ENCODE measurements at places on chromosomes 13 and 19.

DNA sequence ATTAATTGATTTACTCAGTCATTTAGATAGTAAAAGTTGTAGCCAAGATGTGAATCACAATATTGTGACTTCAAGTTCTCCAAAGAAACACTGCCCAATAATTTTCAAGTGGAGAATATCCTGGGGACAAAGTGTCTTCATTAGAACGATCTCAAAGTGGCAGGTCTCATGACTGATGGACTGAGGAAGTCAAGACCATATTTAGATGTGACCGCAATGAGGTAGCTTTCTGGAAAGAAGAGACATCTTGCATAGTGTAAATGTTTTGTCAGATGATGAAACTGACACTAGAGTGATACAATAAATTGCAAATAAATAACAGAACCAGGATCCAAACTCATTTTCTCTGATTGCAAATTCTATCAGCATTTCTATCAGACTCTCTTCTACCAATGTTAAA is 1476.9 kb downstream of the EFNB2 start:
- H3K27ac ChIP-seq = no peak overlapping the region
- DNase-seq = no peak
- H3K36me3 ChIP-seq = no peaks in the 10 kb centered on the region
- H3K4me1 ChIP-seq = no peaks in the 10 kb centered on the region
- no peaks in the 10 kb centered on the region for H3K27me3 ChIP-seq

DNA sequence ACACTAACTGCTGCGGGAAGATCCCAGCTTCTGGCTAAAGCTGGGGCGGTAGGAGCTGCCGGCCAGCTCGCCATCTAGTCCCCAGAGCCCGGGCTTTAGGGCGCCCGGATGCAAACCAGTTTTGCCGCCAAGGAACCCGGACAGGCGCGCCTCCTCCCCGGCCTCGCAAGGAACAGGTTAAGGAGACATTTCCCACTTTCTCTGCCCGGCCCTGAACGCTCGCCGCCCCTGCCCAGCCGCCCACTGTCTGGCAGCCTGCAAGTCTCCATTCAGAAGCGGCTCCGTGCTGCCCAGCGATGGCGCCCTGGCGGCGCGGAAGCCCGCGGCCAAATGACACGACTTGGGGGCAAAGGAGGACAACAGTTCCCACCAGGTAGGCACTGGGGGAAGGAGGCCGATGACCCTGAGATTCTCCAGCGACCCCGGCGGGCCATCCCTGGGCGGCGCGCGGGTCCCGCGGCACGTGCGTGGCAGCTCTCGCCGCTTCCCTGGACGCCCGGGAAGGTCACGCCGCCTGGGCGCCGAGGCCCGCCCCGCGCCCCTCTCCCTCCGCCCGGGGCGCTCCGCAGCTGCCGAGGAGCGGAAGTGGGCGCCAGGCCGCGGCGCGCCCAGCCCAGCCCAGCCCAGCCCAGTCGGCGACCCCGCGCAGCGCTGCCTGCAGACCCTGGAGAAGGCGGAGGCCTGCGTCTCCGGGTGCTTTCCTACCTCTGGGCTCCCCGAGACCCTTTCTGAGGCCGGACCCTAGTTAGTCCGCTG is 42.2 kb upstream of the HNRNPA1L2 start:
- peaks cover 8% of the 10 kb centered on the region for H3K4me1 ChIP-seq
- no peaks in the 10 kb centered on the region for H3K27me3 ChIP-seq
- peak overlapping the region; percentile 52 for H3K4me3 ChIP-seq
- H3K36me3 ChIP-seq = no peaks in the 10 kb centered on the region

DNA sequence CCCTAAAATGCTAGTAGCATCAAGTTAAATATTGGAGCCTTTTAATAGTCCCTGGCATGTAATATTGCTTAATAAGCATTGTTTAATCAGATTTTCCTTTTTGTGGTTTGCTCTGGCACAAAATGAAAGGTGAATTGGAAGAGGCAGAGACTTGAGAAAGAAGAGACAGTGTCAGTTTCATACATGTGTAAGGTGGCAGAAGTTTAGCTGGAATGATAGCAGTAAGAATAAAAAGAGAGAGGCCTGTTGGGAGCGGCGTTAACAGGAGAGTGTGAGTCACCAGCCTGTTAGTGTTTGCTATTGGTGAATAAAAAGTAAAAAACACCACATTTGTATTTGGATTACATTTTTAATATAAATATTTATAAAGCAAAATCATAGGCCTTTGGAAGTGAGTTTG is 145.3 kb downstream of the PDS5B start:
- no peak for DNase-seq
- no peak overlapping the region for H3K4me3 ChIP-seq
- H3K27me3 ChIP-seq = no peaks in the 10 kb centered on the region
- no peaks in the 10 kb centered on the region for H3K4me1 ChIP-seq
- H3K27ac ChIP-seq = no peak overlapping the region

GRCh38 chr13:48154671-48155070 is 59.8 kb upstream of the MED4 start:
- H3K4me1 ChIP-seq = no peaks in the 10 kb centered on the region
- DNase-seq = no peak
- H3K27me3 ChIP-seq = no peaks in the 10 kb centered on the region
- H3K27ac ChIP-seq = peak overlapping the region; percentile 73
- H3K4me3 ChIP-seq = no peak overlapping the region
- no peaks in the 10 kb centered on the region for H3K36me3 ChIP-seq

DNA sequence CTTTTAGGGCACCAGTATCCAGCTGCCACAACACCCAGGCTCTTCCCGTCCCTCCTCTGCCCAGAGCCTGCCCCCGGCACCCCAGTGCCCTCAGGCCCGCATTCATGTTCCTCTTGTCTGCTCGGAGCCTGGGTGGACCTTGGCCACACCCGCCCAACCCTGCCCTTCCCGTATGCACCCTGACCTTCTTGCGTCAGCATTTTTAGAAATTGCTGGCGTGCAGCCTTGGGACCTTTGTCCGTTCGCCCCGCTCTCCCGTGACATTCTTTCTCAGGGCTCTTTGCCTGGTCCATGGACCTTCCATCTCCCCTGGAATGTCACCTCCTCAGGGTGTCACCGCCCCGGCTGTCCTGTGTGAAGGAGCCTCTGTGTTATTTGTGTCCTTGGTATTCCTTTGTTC is 7.6 kb downstream of the NUCB1 start:
- H3K4me3 ChIP-seq = no peak overlapping the region
- peak overlapping the region; percentile 76 for H3K27ac ChIP-seq
- H3K36me3 ChIP-seq = peaks cover 22% of the 10 kb centered on the region
